WERI-Rb-1 (cell line): ENCODE measurements at places on chromosomes 11 and 22.

DNA sequence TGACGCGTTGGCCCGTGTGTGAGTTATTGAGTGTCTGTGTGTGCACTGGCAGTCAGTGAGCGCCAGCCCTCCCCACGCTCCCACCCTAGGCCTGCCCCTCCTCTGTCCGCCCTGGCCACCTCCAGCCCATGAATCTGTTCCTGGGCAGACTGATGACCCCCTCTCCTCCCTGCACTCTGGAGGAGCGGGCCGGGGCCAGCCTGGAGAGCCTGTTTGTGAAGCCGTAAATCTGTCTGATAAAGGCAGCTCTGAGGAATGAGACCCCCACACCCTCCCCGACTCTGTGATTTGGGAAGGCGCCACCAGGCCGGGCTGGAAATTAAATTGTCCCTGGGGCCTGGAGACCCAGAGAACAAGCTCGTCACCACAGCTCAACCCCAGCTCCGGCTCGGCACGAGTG is 8.6 kb downstream of the TSSC4 start:
- no peak for DNase-seq

DNA sequence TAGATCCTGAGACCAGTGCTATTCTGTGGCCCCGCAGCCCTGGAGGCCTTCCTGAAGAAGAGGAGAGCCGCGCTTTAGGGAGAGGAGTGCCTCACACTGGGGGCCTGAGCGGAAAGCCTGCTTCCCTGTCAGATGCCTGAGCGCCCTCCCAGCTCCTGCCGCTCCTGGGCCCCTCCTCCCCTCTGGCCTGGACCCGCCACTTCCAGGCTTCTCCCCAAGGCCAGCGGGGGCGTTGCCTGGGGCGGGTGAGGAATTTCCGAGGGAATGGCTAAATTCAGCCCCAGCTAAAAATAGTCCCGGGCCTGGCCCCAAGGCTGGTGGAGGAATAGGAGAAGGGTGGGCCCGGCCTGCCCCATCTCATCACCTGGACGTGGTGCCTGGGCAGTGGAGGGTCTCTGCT is 15.4 kb downstream of the ARHGEF17 start:
- no peak for DNase-seq

- DNase-seq, result no peak
Measured at GRCh38 chr11:70200212-70200844, 2.8 kb upstream of the FADD start.

DNA sequence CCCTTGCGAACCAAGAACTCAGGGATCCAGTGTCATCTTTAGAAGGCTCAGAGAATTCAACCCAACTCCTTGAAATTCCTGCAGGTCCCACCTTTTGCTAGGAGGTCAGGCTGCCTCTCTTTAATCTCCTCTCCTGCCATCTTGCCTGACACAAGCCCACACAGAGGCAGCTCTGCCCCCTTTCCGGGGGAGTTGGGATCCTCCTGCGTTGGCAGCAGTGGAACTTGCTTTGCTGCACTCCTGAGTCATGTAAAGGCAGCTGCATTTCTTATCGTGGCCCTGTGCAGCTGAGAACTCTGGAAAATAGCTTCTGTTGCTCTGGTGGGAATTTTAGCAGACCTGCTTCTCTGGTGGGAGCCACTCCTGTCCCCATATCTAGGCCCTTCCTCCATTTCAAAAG is 142.3 kb upstream of the TBCEL start:
- DNase-seq, result no peak

GRCh38 chr22:39731881-39732555 is 161.5 kb downstream of the CACNA1I start:
- DNase-seq, result peak; percentile 34

GRCh38 chr11:35107861-35108260 is 31.1 kb upstream of the CD44 start:
- DNase-seq, result no peak

DNA sequence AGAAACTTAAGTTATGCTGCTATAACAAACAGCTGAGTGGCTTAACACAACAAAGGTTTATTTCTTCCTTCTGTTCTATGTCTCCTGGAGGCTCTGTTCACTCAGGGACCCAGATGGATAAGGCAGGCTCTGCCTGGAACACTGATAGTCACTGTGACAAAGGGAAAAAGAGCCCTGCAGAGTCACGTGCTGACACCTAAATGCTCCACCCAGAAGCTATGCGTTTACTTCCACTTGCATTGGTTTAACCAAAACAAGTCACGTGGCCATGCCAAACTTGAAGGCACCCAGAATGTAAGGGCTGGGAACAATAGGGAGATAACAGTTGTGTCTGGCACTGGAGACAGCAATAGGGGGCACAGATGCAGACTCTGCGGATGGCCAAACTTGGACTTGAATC is 3.4 kb upstream of the MS4A15 start:
- DNase-seq, result no peak

DNA sequence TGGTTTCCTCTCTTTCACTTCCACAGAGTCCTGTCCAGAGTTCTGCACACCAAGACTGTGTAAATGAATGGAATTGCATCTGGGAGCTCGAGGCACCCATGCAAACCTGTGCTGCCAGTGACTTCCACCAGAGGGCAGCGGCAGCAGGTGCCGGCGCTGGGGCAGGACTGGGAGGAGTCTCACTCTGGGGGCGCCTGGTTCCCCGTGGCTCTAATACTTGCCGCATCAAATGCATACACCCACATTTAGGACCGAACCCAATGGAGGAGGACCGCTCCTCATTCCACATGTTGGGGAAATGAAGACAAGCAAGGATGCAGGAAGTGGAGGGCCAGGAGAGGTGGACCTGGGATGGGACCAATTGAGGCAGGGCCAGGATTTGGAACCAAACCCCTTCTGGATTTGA is 1.1 kb upstream of the CD6 start:
- peak; percentile 68 for DNase-seq

GRCh38 chr11:110362971-110363509 is 66.6 kb upstream of the RDX start:
- no peak for DNase-seq

- peak; percentile 1 for DNase-seq
Measured at GRCh38 chr22:43823353-43823908, 11.3 kb upstream of the EFCAB6 start.

DNA sequence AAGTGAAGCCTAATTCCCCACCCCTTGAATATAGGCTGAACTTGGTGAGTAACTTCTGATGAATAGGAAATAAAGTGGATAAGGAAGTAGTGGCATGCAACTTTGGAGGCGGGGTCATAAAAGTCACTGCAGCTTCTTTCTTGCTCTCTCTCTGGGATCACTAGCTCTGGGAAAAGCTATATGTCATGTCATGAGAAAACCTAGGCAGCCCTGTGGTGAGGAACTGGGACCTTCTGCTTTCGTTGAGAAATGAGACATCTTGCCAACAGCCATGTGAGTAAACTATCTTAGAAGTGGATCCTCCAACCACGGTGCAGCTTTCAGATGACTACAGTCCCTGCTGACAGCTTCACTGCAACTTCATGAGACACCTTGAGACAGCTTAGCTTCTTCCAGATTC is 15.7 kb downstream of the ZNF214 start:
- no peak for DNase-seq

GRCh38 chr11:34870548-34871196 is 45.5 kb downstream of the APIP start:
- no peak for DNase-seq

DNA sequence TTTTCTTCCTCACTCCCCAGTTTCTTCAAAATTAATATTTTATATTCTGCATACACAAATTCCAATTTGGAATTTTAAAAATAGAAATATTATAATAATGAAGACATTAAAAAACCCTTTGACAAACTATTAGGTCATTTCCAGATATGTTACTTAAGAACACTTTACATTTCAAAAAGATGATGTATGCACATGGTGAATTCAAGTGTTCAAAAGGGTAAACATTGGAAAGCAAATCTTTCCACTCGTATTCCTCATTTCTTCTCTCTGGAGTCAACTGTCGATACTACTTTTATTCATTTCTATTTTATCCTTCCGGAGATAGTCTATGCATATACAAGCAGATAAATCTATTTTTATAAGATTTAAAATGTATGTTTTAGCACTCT is 16.7 kb downstream of the TBCEL start:
- no peak for DNase-seq

- DNase-seq, result no peak
Measured at GRCh38 chr11:10923882-10924281, 66.0 kb upstream of the ZBED5 start.

DNA sequence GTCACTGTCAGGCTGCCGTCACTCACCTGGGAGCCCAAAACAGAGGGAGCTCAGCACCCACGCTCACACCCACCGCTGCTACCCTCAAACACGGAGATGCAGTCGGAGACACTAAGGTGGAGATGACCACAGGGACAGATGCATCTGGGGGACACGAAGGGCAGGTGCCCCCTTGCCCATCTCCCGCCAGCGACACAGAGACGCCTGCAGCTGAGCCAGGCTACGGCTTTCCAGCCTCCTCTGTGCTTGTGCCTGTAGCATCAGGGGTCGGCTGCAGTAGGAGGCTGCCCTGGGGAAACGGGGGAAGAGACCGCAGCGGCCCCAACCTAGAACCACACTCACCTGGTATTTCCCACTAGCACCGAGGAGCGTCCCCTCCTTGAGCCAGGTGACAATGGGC is 19.3 kb downstream of the IGSF9B start:
- DNase-seq, result no peak

DNA sequence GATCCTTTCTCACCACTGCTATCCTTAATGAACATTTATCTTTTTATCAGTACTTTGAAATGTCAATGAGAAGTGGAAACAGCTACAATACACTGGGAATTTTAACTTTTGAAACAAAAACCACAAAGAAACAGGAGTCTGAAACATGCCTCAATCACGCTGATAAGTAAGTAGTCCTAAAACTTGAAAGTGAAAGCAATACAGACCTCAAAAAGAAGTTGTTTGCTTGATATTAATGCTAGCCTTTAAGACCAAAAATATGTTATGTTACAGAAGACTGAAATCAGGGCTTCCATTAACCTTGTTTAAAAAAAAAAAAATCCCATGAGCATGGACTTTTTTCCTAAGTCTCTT is 21.3 kb downstream of the PHF21A start:
- DNase-seq, result no peak

- no peak for DNase-seq
Measured at GRCh38 chr11:104435494-104435893, 271.5 kb upstream of the PDGFD start.

DNA sequence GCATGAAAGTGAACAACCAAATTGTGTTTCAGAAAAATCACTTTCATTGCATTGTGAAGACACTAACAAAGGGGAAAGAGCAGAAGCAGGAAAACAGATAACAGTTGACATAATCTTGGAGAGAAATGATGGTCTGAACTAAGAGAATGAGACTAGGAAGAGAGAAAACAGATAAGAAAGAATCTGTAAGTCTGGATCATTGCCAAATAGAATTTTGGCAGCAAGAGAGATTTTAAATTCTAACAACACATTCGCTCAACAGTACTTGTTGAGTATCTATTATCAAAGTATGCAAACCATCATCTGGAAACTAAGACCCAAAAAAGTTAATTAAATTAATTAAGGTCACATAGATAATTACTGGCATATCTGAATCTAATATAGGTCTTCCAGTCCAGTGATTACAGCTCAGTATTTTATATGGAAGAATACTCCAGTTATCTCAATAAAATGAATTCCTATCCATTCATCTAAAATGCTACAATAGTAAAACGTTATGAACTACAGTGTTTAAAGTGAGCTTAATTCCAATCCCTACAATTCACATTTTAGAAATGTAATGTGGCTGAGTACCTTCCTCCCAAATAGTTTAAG is 166.7 kb upstream of the FAT3 start:
- DNase-seq, result no peak

DNA sequence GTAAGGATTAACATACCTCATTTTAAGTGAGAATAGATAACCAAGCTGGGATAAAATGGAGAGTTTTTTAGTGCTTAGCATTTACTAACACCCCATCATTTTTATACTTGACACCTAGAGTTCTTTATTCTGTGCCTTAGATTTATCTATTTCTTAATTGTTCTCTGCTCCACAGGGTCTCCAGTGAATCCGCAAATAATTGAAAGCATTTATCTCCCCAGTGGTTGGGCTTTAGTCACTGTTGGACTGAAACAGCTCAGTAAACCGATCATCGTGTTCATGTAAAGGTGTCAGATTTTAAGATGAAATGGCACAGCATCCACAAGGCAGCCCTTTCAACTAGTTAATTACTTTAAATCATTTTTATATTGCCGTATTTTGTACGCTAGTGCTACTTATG is 17.8 kb upstream of the GRIA4 start:
- DNase-seq, result no peak

DNA sequence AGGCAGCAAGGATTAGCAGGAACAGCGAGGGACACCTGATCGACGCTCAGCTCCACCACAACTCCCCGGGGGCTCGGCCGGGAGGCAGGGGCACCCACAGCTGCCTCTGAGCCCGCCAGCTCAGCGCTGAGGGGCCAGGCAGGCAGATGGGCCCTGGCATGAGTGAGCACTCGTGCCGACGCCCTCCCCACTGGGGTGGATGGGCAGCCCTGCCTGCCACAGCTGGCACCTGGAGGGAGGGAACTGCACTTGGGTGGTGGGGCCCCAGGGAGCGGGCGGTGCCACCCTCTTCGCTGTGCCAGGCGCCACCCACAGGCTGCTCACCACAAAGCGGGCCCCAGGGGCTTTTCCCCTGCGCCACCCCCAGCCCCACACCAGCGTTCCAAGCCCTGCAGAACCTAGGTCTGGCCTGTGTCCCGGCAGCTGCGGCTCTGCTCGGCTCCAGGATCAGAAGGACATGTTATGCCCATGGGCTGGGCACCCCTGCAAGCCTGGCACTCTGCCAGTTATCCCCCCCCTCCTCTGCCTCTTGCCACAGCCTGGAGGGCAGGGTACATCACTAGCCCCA is 28.8 kb downstream of the WNT7B start:
- no peak for DNase-seq

GRCh38 chr11:13260201-13260962 is 17.2 kb upstream of the BMAL1 start:
- DNase-seq, result no peak

- no peak for DNase-seq
Measured at GRCh38 chr11:128598506-128599150, 11.3 kb upstream of the ETS1 start.

GRCh38 chr22:40084246-40084645 is 89.5 kb downstream of the FAM83F start:
- DNase-seq, result no peak

DNA sequence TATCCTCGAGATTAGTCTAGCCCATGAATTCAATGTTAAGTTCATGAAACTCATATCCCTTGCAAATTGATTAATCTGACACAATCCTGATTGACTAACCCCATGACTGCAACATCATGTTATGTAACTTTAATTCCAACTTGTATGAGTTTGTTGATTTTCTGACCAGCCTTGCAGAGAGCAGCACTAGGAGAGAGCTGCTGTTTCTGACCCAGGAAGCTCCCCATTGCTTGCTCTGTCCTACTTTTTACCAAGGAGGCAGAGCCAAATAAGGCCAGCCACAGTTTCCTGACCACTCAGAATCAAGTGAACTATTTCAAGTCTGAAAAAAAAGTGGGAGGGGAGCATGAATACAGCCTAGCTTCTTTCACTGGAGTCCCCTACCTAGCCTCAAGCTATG is 13.2 kb downstream of the MPZL3 start:
- DNase-seq, result no peak

GRCh38 chr11:46330154-46330553 is 17.1 kb upstream of the DGKZ start:
- DNase-seq, result no peak

- DNase-seq, result no peak
Measured at GRCh38 chr22:37336579-37336978, 54.3 kb downstream of the CYTH4 start.

GRCh38 chr22:26542831-26543230 is 30.6 kb upstream of the TFIP11 start:
- no peak for DNase-seq
